ENCODE measurements at places on chromosomes 11 and 22.

GRCh38 chr11:133961890-133962289 lies 5.1 kb upstream of the IGSF9B start:
- peak; percentile 44 for DNase-seq

DNA sequence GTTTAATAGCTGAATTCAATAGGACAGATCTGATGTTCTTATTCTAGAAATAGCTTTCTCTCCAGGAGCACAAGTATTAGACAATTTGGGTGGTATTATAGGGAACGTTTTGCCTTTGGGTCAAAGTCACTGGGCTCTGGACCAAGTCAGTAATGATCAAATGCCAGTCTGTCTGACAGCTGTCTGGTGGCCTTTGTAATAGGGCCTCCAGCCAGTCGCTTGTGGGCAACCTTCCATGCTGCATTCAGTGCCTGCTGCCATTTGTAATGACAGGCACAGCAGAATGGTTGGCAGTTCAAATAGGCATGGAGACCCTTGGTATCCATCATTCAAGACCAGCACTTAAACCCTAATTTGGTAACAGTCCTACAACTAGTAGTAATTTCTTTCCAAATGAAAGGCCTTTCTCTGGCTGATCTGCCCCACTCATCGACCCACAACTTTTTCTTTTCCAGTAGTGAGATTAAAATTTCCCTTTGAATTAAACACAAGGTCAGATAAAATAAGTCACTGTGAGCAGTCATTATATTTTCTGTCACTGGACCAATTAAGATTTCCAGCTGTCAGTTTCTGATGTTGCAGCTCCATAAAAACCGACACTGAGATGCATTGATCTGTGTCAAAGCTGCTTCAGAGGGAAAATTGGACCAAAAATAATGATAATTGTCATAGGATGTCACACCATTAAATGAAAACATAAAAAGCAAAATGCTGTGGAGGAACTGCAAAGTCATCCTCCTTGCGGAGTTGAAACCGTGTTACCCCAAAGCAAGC lies 1038.1 kb downstream of the LRRC4C start:
- DNase-seq: no peak

DNA sequence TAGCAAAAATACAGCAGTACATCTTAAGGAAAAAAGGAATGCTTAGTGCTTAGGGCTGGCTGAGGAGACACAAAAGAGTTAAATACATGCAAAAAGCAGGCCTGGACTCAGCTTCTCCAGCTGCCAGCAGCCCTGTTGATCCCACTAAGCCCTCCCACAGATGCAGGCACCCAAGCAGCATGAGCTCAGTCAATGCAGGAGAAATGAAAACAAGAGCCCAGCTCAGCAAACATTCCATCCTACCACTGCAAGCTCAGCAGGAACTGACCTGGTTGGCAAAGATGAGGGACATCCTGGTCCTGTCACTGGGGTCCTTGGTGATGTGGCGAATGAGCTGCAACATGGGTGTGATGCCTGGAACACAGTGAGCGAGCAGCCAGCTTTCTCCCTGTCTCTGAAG lies 5.8 kb downstream of the CYB5R2 start:
- DNase-seq: no peak

- DNase-seq: no peak
These were observed 29.2 kb downstream of the GGTLC2 start for GRCh38 chr22:22673628-22674027.

DNA sequence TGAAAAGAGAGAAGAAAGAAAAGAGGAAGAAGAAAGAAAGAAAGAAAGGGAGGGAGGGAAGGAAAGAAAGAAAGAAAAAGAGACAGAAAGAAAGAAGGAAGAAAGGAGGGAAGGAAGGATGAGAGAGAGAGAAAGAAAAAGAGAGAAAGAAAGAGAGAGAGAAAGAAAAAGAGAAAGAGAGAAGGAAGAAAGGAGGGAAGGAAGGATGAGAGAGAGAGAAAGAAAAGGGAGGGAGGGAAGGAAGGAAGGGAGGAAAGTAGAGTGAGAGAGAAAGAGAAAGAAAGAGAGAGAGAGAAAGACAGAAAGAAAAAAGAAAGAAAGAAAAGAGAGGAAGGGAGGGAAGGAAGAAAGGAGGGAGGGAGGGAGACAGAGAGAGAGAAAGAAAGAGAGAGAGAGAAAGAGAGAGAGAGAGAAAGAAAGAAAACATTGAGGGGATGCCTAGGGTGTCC lies 11.5 kb upstream of the RAC2 start:
- DNase-seq: no peak

DNA sequence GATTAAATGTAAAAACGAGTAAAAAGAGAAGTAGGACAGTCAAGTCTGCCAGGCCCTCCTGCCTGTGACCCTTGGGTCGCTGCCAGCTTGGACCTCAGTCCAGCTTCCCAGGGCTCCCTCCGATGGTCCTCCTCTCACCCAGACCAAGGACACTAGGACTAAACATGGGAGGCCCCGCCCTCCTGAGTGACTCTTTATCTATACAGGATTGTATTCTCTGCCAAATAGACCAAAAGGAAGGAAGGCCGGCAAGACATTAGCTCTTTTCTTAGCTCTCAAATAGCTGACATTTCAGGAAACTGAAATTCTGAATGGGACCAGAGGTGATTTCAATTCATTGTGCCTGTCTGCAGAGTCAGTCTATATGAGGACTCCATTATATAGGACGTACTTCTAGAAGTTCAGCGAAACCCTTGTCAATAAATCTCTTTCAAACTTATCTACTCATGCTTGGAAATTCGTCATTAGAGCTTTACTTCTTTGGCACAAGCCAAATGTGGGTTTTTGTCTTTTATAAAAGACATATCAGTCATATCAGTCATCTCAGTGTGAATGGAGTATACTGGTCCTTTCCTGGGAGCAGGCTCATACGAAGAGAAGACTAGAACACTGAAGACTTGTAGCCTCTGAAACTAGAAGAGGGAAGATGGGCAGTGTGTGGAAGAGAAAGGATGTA lies 28.5 kb downstream of the ADORA2A start:
- DNase-seq: no peak

DNA sequence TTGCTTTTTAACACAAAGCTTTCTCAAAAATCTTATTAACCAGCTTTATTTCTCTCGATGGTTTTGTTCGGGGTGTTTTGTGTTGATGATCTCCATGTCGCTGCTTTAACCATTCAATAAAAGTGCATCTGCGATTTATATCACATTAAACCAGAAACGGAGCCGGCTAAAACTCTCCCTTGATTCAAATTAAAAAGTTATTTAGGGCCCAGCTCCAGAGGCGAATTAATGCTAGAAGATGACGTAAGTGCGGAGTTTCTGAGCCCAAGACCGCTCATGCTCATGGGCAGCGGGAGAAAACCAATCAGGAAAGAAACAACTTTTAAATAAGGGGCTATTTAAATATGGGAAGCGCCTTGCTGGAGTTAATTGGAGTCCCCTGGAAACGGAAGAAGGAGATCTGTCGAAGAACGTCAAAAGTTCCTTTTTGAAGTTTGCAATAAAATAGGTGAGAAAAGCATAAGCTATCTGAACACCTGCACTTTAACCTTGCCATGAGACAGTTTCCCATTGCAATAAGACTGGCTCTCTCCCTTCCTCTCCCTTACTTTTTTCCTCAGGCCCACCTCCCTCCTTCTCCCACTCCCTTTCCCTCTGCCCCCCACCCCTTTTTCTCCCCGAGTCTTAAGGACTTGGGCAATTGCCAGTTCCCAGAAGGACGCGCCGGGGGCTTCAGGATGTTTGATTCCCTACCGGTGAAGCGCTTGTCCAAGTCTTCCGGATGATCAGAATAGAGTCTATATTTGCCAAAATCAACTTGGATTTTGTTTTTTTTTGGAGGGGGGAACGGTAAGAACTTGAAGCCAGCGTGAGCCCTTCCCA lies 1.9 kb upstream of the DBX1 start:
- DNase-seq: no peak

GRCh38 chr22:37229805-37230672 lies 14.0 kb downstream of the RAC2 start:
- peak; percentile 94 for DNase-seq

GRCh38 chr22:37604074-37604473 lies 4.6 kb upstream of the GGA1 start:
- no peak for DNase-seq

DNA sequence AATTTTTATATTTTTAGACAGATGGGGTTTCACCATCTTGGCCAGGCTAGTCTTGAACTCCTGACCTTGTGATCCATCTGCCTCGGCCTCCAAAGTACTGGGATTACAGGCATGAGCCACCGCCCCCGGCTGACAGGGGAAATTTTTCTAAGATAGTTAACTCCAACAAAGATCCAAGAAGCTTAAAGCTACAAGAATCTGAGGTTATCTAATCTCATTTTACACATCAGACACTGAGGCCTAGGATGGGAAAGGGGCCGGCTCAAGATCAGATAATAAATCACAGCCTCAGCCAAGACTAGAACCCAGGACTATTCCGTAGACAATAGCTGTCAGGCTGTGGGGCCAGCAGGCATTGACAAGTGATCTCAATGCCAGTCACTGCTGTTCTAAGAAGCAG lies 94.0 kb downstream of the AMBRA1 start:
- DNase-seq: no peak

DNA sequence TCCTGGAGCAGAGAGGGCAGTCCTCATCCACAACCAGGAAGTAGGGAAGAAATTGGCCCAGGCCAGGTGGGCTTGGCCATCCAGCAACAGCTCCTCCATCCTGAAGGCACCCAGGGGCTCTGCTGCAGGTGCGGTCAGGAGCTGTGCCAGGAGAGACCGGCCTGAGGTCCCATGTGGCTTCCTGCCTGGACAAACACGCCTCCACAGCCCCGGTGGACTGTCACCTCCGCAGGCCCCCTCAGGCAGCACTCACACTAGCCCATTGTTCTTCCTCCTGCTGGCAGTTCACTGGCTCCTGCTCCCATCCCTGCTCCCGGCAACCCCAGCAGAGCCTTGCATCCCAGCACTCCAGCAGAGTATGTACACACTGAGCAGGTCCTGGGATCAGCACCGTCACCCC lies 16.0 kb upstream of the POU2AF1 start:
- DNase-seq: no peak

- DNase-seq: no peak
These were observed 17.2 kb downstream of the PPFIBP2 start for GRCh38 chr11:7531011-7531410.

- no peak for DNase-seq
These were observed 5.2 kb upstream of the RAB3IL1 start for GRCh38 chr11:61922539-61922938.

- no peak for DNase-seq
These were observed 10.7 kb downstream of the XNDC1N start for GRCh38 chr11:71917646-71918140.

GRCh38 chr11:69559181-69559580 lies 77.7 kb downstream of the LINC01488 start:
- no peak for DNase-seq

DNA sequence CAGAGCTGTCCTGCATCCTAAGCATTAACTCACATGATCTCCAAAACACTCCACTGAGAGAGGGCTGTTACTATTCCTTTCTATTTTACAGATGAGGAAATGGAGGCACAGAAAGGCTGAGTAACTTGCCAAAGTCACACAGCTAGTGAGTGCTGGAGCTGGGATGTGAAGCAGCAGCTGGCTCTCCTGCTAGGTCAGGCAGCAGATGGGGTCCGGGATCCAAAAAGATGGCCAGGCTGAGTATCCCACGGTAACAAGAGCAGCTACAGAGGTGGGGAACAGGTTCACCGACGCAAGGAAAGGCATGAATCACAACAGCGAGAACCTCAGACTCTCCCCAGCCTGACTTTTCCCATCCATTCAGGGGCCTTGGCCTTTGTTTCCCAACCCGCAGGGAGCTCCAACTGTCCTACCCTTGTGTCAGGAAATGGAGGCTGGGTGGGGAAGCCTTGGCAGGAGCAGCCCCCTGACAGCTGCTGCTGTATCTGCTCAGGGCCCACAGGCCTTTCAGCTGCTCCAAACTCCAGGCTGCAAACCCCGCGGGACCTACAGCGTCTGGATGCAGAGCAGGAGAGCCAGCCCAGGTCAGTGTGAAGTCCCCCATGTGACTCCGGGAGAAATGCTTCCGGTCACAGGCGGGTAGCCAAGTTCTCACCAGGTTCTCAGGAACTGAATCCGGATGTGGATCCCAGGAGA lies 29.5 kb downstream of the DKK3 start:
- no peak for DNase-seq

DNA sequence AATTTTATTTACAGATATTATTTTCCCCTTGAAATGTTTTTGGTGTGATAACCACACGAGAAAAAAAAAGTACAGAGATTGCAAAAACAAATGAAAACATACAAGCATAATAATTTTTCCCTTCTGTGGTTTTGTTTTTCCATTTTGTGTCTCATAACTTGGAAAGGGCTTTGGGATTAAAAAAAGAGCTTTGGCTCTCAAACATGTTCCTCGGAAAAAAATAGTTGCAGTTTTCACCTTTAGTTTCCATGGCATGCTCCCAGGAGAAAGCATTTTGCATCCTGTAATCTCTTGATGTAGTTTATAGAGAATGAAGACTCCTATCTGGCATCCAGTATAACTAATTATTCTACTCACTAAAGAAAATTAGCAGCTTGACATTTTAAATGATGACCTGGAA lies 362.1 kb upstream of the PDGFD start:
- DNase-seq: no peak

DNA sequence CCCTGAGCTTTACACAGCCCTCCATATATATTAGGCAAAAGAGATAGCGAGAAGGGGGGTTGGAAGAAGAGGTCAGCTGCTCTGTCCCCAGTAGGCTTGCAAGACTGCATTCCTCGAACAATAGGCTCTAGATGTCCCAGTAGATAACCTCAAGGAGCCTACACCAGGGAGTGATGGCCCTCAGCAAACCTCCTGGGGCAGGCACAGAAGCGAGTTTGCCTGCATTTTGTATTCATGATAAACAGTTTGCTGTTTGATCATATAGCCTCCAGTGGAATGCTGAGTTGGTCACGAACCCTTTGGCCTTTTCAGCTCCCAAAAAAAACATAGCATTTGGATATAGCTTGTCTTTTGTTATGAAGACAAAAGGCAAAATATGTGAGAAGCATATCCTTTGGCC lies 95.1 kb upstream of the GRAMD1B start:
- DNase-seq: no peak

- no peak for DNase-seq
These were observed 476 bp downstream of the ARHGAP32 start for GRCh38 chr11:129191649-129192048.

DNA sequence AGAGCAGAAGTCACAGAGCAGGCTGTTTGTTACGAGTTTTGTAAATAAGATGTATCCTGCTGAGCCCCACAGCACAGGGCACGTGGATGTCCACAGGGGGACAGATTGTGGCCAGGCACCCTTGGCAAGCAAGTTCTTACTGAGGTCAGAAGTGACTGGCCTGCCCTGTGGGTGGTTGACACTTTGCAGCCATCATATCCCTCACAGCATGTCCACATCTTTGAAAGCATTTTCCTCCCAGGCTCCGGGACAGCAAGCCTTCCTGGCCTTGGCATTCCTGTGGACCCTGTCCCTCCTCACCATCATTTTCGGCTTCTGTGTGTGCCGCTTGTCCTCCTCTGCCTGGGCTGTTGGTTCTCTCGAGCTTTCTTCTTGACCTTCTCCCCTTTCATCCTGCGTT lies 189.5 kb downstream of the TBC1D22A start:
- no peak for DNase-seq

GRCh38 chr11:120546312-120547205 lies 35.0 kb downstream of the GRIK4 start:
- DNase-seq: no peak

GRCh38 chr11:75280227-75280701 lies 39.7 kb downstream of the TPBGL start:
- peak; percentile 81 for DNase-seq

- DNase-seq: no peak
These were observed 29.8 kb downstream of the NECTIN1 start for GRCh38 chr11:119699227-119699626.

Data from activated CD4-positive, alpha-beta T cell treated with anti-CD3 and anti-CD28 coated beads, Interleukin-2, Interleukin-6, amounts not matched to agents 100 ng/mL and 50 ng/mL, durations not matched to agents 16 hours and 8 hours (primary cell).